Umbilical cord (tissue), 2 donors: ENCODE measurements at places on chromosomes 16 and 17.

DNA sequence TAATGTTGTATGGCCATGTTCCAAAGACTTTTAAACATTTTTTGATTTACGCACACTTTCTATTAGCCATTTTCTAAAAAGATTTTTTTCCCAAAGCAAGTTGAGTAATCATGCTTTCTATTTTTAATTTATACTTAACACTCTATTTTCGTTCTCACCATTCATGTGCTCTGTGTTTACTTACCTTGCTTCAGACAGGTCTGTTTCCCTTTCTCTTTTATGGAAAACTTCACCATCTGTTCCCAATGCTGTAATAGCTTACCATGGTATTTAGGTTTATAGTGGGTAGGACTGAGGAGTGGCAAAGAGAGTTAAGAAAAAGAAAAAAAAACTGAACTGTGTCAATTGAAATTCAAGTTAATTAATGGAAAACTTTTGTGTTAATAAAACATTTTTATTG, 37.5 kb upstream of the KCNJ16 start:
- DNase-seq: no peak

DNA sequence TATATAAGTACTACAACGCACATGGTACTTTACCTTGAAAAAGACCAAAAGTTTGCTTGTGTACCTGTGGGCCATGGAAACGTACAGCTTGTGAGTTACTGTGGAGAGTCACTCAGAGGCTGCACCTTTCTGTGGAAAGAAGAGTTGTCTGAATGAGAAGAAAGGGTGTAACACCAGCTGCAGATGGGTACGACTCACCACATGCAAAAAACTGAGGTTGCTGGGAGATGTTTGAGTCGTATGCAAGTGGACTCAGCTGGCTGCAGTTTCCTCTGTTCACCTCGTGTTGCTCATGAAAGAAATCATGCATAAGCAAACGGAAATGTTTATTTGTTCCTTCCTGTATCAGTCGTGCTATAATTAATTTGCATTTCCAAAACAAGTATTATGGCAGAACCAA, 22.4 kb upstream of the DYNLRB2 start:
- DNase-seq: no peak

DNA sequence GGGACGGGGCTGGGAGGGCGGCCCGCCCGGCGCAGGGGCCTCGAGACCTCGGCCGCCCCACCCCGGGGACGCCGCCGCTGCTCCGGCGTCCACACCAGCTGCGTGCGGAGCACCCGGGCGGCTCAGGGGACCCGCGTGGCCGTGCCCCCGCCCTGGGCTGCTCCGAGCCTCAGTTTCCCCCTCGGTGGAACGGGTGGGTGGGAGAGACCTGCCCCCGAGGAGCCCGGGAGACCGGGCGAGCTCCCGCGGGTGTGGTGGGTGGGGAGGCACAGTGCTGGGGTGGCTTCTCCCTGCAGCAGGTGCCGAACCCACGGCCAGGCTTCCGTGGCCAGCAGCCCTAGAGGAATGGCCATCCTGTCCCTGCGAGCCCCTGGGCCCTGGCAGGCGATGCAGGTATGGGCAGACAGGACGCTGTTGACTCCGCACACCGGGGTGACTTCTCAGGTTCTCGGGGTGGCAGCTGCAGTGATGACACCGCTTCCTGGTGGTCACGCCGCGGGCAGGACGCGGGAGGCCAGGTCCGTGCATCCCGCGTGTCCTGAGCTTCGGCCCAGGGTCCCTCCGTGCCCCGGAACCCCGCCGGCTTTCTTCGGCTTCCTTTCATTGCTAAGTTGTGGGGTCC, 677 bp downstream of the DEF8 start:
- DNase-seq: no peak

DNA sequence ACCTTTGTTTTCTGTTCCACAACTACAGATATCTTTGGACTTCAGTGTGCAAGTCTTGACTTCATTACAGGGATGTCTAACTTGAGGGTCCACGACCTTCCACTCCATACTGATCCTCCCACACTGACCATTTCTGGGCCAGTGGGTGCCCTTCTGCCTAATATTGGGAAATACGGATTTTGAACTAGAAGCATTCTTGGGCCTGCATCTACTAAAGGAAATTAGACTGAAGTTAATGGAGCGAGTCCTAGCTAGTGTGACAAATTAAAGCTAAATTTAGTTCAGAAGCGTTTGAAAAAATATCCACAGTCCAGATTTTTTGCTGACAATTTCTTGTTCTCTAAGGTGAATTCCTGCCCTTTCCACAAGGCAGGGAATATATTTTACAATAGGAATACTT, 9.9 kb upstream of the TMIGD1 start:
- DNase-seq: no peak

- DNase-seq: no peak
Measured at GRCh38 chr16:16982614-16983013, 488.1 kb downstream of the XYLT1 start.

GRCh38 chr16:9578459-9578858, 487.0 kb downstream of the HAPSTR1 start:
- DNase-seq: no peak

GRCh38 chr17:17137731-17138585, 68.2 kb downstream of the PLD6 start:
- no peak for DNase-seq

DNA sequence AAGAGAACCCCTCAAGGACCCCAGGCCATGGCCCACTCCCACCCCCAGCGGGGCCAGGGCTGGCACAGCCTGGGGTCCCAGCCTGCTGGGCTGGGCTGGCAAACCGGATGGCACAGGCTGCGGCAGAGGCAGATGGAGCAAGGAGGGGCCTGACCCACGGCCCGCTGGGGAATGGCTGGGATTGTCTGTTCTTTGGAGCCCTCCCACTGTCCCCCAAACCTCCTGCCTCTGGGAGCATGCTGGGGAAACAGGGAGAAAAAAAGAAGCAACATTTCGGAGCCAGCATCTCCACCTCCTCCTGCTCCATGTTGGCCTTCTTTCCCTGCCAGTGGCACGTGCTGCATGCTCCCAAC, 37.1 kb upstream of the LHX1 start:
- DNase-seq: no peak

- no peak for DNase-seq
Measured at GRCh38 chr17:71392715-71393567, 727.9 kb upstream of the SOX9 start.
